ENCODE measurements at places on chromosomes 13 and 19. TPM values are rescaled to one million over a fixed set of nuclear protein-coding genes. Genes with fewer than 3 reads are reported as not detected.

GEMIN7 gene
- total RNA-seq, result 57.2 TPM

- ATAC-seq, result no peak
These were observed 4.3 kb upstream of the USF2 start for GRCh38 chr19:35264268-35265125.

ELANE gene
- not detected for total RNA-seq

CERS1 gene
- not detected for total RNA-seq

SLITRK6 gene
- not detected for total RNA-seq

DNA sequence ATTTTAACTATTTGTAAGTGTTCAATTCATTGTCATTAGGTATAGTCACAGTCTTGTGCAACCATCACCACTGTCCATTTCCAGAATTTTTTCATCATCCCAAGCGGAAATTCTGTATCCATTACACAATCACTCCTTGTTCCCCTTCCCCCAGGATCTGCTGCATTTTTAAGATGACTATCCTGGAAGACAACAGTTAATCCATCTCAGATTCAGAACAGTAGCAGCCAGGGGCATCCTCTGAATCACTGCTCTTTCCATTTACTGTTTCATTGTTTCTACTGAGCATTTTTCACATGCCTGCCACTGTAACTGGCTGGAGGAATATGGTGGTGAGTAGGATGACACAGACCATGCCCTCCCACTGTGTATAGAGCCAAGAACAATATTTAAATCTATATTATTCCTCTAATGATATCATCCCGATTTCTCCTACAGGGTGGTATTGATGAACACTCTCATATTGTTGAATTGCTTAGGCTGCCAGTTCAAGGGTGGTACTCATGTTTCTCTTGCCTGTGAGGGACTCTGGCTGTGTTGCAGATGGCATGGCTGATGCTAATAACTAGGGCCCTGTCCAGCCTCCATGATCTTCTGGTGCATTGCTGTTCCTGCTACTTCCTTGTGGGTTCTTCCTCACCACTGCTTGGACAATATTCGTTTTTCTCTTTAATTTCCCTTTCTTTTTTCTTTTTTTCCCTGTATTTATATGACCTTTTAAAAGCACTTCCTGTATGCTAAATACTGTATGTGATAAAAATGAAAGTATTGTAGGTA, 59.0 kb downstream of the WDFY2 start:
- peak; percentile 61 for ATAC-seq

- no peak for ATAC-seq
These were observed 216.5 kb downstream of the RFC3 start for GRCh38 chr13:34034411-34034810.

GRCh38 chr19:41595258-41595889, 19.4 kb downstream of the CEACAM21 start:
- ATAC-seq, result peak; percentile 93

KASH5 gene
- 1.1 TPM for total RNA-seq

GRCh38 chr19:31260171-31260933, 88.9 kb downstream of the TSHZ3 start:
- no peak for ATAC-seq

Data from activated T-helper 17 cell treated with anti-CD3 and anti-CD28 coated beads, Interleukin-2, amount 50 U/mL, for 72 hours (primary cell).